ENCODE measurements at places on chromosomes 3 and 15.

DNA sequence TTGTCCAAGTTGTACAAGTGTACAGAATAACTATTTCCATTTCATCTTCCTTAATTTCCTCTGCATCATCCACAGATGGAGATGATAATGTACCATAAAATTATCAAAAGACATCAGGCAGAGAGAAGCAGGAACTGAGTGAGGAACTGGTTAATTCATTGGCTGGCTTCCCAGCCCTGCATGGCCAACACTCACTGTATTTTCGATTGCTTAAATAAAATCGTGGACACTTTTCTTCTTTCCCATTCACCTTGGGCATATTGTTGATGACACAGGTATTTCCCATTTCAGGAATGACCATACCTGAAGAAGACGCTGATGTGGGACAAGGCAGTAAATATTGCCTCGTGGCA lies 144.2 kb upstream of the ABHD17C start:
- no peak for DNase-seq

- DNase-seq: peak; percentile 79
These were observed 5.1 kb downstream of the DPH6 start for GRCh38 chr15:35540885-35541284.

DNA sequence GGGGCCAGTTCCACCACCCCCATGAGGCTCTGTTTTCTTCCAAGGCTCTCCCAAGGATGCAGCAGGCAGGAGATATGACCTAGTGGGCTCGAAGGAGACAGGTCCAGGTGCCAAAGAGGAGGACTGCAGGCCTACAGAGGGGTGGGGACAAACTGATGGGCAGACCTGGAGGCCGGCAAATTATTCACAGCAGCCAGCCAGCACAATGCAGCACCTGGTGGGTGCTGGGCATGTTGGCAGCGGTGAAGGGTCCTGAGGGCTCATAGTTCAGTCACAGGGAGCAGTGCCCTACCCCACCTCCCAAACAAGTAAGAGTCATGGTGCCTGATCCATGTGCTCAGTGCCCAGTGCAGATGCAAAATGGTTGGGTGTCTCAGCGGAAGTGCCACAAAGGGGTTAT lies 171.7 kb downstream of the ABHD5 start:
- no peak for DNase-seq

DNA sequence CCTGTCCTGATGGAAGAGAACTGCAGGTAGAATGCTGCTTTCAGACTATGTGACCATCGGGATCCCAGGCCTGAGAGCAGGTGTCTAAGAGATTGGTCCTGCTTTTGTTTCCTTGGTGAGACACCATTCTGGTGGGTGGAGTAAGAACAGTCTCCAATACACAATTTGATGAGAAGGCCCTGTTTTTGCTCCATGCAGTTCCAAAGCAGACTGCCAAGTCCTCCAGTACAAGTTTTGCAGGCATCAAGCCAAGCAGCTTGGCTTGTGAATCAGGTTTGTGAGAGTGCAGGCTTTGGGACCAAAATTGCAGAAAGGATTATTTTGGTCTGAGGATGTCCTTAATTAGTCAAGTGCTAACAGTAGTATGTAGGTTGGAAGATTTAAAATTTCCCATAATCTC lies 381.6 kb downstream of the FOXP1 start:
- DNase-seq: no peak

DNA sequence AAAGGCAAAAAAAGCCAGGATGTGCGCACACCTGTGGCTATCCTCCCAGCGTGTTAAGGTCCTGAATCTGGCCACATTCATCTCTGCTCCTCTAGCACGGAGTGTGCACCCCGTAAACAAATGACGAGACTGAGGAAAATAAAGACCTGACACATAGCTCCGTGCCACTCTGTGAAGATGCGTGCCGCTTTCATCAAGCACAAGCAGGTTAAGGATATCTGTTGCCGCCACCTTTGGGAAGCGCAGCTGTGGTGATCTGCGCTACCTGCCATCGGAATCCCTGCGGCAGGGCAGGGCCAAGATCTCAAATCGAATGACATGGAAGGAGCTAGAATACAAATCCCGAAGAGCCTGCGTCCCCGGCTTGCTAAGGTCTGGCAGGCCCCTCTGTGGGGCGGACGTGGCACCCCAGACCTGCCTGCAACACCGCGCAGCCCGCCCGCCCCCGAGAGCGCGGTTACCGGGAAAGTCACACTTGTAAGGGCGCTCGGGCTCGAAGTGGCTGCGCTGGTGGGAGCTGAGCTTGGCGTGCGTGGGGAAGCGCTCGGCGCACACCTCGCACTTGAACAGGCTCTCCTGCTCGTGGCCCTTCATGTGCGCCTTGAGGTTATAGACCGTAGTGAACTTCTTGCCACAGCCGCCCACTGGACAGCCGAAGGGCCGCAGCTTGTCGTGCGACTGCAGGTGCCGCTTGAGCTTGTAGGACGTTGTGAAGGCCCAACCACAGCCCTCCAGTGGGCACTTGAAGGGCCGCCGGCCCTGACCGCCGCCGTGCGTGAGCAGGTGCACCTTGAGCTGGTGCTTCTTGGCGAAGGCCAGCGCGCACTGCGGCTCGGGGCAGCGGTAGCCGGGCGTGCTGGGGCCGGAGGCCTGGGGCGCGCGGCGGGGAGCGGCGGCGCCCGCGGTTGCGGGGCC lies 936 bp downstream of the ZXDC start:
- peak; percentile 48 for DNase-seq

Data from fibroblast of villous mesenchyme (primary cell).